Fibroblast of skin of right quadriceps (primary cell): ENCODE measurements at places on chromosomes 2 and 18.

DNA sequence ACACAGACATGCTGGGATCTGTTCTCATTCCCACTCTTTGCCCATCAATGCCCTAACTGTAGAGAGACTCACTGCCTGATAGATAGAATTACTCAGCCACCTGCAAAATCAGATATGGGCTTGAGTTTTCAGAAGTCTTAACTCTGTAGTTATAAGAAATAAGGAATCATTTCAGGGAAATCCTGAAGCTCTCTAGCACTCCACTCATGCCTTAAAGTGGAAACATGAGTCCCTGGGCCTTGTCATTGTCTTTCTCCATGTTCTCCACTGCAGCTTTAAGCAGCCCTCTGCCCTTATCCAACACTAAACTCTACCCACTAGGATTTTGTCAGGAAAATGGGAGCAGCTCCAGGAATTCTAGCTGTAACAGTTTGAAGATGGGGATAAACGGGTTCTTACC is 192.5 kb downstream of the SNTG2 start:
- no peak for DNase-seq

DNA sequence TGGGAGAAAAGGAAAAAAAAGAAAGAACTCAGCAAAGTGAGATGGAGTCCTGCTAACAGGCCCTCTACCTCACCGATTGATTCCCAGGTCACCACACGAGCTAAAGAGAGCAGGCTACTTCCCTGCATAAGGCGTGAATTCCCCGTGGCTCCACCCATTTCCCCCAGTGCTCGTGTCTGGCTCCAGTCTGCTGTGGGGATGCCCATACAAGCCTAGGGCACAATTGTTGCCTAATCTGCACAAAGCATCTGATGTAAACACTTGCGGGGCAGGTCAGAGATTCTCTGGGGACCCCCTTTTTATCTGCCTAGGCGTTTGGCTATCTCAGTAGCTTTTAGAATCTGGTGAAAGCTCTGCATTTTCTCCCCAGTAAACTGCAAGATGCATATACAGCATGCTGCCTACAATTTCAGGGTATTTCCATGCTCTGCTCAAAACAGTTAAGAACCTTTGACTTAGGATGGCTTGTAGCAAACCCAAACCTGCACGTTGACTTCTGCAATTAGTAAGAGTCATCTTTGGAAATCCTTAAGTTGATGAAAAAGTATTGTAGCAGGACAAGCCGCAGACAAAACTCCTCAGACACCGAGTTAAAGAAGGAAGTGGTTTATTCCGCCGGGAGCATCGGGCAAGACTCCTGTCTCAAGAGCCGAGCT is 34.8 kb downstream of the MYO3B start:
- no peak for DNase-seq

DNA sequence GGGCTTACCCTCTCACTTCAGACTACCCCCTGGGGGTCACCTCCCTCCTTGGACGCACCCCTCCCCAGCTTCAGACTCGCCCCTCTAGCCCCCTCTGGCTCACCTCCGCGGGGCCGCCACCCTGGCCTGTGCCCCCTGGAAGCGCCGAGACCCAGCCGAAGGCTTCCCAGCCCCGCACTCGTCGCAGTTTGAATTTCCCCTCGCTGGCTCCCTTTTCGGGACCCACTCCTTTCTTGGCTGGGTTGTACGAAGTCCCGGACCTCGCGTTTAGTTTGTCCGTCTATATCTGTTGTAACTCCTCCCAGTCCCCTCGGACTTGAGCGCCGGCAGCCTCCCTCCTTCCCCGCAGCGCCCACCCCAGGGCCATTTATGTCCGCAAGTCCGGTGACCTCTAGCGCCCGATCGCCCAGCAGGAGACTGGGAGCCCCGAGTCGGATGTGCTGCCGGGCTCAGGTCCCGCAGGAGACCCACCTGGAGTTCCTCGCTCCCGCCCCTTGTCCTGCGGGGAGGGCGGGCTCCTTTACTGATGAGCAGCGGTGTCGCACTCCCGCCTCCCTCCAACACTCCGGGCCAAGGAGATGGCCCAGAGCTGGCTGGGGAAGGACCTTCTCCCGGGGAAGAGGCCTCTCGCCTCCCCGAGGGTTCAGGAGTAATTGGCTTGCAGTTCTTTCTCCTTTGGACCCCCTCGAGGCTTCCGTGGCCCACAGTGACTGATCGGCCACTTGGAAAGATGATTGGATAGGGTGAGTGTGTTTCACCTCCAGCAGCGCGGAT is 692 bp upstream of the RAX start:
- no peak for DNase-seq

DNA sequence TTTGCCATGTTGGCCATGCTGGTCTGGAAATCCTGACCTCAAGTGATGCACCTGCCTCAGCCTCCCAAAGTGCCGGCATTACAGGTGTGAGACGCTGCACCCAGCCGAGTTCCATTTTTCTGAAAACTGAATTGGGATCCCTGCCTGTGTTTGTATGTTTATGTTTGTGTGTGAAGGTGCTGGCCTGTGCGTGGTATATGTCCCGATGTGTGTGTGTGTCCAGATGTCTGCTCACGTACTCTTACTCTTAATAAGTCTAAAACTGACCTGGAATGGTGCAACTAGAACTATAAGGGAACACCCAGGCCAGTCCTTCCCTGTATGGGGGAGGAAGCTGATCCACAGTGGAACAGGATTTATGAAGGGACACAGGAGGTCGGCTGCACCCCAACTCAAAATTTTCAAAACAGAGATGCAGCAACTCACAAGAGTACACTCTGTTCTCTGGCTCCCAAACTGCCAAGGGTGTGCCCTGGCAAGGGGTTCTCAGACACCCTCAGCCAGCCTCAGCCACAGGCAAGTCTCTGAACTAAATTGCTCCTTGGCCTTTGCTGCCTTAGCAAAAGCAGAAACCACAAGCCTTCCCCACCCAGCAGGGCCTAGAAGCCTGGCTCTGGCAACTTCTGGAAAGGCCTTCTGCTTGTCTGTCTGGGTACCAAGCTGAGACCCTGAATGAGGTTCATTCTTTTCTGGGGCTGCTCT is 36.5 kb downstream of the RHOB start:
- no peak for DNase-seq
